ENCODE measurements at places on chromosomes 16 and 17.

DNA sequence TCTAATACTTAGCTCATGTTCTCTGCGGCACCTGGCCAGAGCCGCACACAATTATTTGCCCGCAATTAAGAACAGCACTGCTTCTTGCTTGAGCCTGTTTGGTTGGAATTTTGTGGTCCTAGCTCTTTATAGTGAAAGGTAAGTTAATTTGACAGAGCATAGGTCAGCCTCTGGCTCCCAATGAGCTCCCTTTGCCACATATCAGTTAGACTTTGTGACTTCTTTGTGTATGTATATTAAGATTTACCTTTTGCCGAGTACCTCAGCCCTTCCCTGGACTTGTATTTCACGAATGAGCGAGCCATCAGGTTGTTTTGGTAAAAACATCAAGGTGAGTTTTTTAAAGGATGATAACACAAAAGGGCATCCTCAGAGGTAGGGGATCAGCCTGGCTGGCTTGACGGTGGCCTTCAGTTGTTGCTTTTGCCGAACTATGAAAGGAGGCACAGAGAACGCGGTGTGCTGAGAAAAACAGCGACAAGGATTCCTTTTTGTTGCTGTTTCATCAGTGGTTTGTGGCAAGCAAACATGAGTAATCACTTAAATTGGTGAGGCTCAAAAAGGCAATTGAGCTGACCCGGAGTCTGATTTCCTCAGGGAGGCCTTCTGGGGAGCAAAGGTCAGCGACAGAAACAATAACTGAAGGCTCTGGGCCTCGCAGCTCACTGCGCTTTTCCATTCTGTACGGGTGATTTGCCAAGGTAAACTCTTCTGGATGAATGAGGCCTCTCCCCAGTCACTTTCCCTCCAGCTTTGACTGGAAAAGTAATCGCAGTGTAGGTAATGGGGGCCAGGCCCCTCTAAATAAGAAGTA lies 163.6 kb downstream of the HS3ST3A1 start:
- no peak for DNase-seq

DNA sequence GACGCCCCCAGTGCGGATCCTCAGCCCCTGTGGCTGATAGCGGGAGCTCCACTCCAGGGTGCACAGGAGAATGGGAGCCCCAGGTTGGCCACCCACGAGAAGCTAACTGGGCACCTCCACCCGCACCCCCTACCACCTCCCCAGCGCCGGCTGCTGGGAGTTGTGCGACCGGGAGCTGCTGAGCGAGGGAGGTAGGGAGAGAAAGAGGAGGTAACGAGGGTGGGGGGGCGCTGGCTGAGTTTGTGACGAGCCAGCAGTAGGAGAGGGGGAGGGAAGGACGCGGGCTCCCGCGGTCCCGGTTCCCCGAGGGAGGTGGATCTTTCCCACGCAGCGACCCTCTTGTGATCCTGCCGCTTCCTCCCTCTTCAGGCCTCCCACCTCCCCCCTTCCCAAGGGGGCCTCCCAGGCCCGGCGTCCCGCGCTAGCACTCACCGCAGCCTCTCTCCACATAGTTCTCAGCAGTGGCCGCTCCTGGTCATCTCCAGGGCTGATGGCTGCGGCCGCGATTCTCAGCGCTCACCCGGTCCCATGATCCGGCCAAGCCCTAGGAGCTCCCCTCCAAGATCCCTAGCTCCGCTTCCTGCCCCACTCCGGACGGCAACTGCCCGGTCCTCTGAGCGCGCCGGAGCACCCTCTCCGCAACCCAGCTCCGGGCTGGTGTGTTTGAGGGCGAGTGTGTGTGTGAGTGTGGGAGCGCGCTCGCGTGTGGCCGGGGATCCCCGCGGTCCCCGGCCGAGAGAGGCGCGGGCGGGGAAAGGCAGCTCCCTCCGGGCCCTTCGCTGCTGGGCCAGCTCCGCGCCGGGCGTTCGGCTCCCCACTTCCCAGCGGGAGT lies at the start of gene GRIN2A:
GRIN2A (minus strand) TSS at position 207 of the 832 bp plus-strand sequence. CDS start 2,017 bp downstream, outside the sequence.
- DNase-seq: no peak

GRCh38 chr16:11219178-11219577 lies 36.8 kb downstream of the SOCS1 start:
- no peak for DNase-seq

DNA sequence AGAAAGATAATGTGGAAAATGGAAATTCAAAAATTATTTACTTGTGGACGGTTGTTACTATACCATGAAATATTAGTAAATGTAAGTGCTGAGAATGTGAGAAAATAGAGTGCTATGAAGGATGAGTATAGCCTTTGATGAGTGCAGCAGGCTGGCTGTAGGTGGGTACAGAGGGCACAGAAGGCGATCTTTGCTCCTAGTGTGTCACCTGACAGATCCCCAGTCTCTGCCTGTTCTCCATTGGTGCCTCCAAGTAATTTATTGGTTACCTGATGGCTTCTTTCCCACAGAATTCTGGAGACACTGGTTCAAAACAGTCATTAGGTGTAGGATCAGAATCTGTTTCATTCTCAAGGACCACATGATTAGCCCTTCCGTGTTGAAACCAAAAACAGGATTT lies 28.9 kb downstream of the ABCA9 start:
- no peak for DNase-seq

DNA sequence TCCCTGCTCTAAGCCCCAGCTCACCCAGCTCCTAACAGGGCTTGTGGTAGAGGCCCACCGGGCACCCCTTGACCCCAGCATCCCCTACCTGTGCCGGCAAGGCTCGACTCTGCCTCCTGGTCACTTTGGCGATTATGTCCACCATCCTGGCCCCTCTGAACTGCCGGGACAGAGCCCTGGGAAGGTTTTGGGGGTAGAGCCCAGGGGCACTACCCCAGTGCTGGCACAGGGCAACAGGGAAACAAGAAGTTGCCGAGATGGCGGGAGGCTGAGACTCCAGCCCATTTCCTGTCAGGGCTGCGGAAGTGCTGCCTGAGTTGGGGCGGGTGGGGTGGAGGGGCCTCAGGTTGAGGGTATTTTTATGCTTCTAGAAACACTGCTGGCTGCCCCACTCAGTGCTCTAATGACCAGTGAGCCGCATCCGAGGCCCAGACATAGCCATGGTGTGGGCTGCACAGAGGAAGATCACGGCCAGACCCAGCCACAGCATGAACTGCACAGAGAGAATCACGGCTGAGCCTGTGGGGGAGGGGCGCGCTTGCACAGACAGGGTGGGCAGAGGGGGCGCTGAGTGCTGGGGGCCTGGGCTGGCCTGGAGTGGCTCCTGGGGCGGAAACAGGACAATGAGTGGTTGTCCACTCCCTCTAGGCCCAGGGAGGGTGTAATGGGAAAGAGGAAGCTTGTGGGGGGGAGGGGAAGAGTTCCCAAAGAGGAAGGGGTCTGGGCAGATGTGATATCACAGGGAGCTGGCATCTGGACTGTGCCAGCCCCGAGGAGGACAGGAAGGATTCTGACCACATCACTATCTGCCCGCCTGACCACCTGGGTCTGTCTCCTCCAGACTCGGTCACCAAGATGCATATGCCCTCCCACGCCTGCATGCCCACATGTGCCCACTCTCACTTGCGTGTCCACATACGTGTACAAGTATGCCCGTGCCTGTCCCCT lies 22.3 kb downstream of the ARHGAP27 start:
- DNase-seq: no peak

GRCh38 chr17:80837711-80838110 lies 153.9 kb upstream of the CHMP6 start:
- no peak for DNase-seq

DNA sequence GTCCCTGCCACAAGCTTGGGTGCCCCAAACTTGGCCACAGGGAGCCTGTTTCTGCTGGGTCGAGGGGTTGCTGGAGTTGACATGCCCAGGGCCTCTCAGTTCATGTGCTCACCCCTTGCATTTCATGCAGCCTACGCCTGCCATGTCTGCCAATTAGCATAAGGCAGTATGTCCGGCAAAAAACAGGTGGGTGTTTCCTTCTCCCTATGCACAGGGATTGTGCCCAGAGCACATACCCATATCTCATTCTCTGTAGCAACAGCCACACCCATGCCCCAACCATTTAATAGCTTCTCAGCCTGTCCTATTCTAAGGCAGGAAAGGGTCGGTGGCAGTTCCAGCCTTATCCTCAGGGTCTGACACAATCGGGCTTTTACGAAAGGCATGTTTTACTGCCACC lies 340.4 kb upstream of the ASIC2 start:
- no peak for DNase-seq

DNA sequence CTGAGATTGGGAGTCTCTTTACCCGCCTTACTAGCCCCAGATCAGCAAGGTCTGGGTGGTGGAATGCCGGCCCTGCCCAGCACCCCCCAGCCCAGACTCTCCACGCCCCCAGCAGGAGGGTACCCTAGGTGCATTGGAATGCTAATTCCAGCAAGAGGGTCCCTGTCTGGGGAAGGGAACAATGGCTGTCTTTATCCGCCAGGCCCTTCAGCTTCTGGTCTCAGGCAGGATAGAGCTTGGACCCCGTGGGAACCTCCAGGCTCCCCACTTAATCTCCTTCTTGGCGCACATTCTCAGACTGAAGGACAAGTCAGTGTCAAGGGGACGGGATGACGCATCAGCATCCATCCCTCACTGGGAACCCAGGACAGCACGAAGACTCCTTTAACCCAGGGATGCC lies 85.1 kb downstream of the LITAF start:
- DNase-seq: no peak

DNA sequence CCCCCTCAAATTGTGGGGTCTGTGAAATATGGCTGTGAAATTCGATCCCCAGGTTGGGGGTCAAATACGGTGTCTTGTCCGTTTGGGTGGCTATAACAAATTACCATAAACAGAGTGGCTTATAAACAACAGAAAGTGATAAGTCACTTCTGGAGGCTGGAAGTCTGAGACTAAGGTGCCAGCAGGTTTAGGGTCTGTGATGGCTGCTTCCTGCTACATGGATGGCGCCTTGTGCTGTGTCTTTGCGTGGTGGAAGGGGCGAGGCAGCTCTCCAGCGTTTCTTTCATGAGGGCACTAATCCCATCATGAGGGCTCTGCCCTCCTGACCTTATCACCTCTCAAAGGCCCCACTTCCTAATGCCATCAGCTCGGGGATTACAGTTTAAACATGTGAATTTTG lies 120.0 kb downstream of the IRF8 start:
- DNase-seq: no peak

GRCh38 chr17:38442548-38442947 lies 14.3 kb downstream of the ARHGAP23 start:
- DNase-seq: no peak

- DNase-seq: no peak
Observed at GRCh38 chr16:63516394-63516793, 1480.2 kb upstream of the CDH8 start.

- DNase-seq: no peak
Observed at GRCh38 chr17:37062021-37062420, 113.3 kb downstream of the AATF start.

GRCh38 chr17:13272296-13272695 lies 254.5 kb upstream of the ELAC2 start:
- no peak for DNase-seq

GRCh38 chr17:55845385-55845784 lies 94.5 kb downstream of the PCTP start:
- no peak for DNase-seq

GRCh38 chr17:47935961-47936360 lies 5.4 kb upstream of the PNPO start:
- no peak for DNase-seq

GRCh38 chr16:75868636-75869632 lies 142.6 kb upstream of the CPHXL start:
- DNase-seq: no peak

- no peak for DNase-seq
Observed at GRCh38 chr16:83356266-83356665, 451.5 kb upstream of the HSBP1 start.

DNA sequence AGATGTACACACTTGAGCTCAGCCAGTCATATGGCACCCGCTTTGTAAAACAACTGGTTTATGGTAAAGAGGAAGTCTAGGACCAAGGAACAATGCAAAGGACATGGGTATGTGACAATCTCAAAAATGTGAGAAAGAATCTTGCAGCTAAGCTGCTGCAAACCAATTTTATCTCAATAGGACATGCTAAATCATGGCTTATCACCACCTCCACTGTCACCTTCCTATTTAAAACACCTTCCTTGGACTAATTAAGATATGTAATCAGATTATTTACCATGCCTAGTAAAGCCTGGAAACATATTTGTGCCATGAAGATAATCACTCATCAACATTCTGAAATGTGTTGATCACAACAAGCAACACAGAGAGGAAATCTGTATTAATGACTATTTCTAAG lies 622.7 kb downstream of the CDH11 start:
- no peak for DNase-seq

- no peak for DNase-seq
Observed at GRCh38 chr17:33647956-33648355, 354.9 kb upstream of the ASIC2 start.

DNA sequence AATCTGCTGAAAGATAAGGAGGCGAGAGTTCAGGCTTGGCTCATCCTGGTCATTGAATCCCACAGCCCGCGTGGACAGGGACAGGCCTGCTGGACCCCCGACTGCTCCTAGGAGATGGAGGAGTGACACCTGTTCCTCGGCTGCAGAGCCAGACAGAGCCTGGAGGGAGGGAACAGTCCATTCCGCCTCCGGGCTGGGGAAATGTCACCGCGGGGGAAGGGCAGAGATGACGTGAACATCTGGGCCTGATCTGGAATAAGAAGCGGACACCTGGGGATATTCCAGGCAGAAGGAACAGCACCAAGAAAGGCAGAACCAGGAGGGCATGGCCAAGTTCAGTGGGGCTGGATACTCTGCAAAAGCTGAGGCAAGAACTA lies 1.5 kb downstream of the ZNF747 start:
- no peak for DNase-seq

- DNase-seq: no peak
Observed at GRCh38 chr17:50056961-50057330, 1.0 kb downstream of the ITGA3 start.

GRCh38 chr16:24995033-24995432 lies 20.1 kb downstream of the ARHGAP17 start:
- DNase-seq: no peak

GRCh38 chr17:17988427-17988945 lies 15.8 kb downstream of the DRC3 start:
- DNase-seq: no peak

DNA sequence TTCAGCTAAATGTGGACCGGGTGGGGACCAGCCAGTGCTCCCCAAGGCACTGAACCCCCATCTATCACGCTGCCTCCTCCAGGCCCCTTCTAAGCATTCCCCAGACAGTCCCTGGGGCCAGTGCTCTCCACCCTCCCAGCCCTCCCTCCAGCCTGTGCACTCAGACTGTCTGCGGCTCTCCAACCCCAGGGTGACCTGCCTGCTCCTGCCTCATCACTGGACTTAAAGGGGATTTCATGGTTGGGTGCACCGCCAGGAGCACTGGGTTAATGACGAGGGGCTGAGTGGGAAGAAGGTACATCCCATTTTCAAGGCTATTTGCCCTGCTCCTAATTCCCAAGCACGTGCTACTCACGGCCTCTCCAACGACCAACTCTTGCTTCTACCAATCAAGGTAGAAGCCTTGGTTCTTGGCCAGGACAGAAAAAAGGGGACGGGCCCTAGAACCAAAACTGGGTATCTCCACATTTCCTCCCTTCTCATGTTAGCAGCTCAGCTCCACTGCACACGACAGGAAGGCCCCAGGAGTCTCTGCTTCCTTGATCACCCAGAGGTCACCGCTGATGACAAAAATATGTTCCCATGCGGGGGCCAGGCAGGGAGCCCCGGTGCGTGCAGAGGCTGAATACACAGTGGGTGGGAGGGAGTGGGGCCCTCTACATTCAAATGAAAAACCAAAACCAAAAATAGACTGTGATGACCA lies 3.5 kb upstream of the ABR start:
- DNase-seq: no peak

GRCh38 chr17:63557416-63557815 lies 7.1 kb downstream of the DCAF7 start:
- DNase-seq: no peak

Measured in SK-N-MC (cell line).